ENCODE measurements at places on chromosomes 1 and 21. TPM values are rescaled to one million over a fixed set of nuclear protein-coding genes. Genes with fewer than 3 reads are reported as not detected.

The FCGR1A gene
- total RNA-seq, result not detected

The KIAA1614 gene
- 2.3 TPM for total RNA-seq

The SEMA4A gene
- 20.2 TPM for total RNA-seq

The LDLRAD1 gene
- not detected for total RNA-seq

The GOLT1A gene
- total RNA-seq, result 7.0 TPM

The CACNA1S gene
- 0.04 TPM for total RNA-seq

The SPRR1A gene
- total RNA-seq, result not detected

The C1QC gene
- not detected for total RNA-seq

The LAD1 gene
- 17.6 TPM for total RNA-seq

The IFI16 gene
- total RNA-seq, result 0.31 TPM

The TRIM46 gene
- 15.4 TPM for total RNA-seq

The RAP1GAP gene
- total RNA-seq, result 6.6 TPM

The TNFRSF8 gene
- total RNA-seq, result 26.1 TPM

The IL12RB2 gene
- total RNA-seq, result 0.31 TPM

The INAVA gene
- total RNA-seq, result 43.9 TPM

The SV2A gene
- total RNA-seq, result 42.5 TPM

The PTGFR gene
- 0.43 TPM for total RNA-seq

The C1QTNF12 gene
- total RNA-seq, result 3.0 TPM

The DNAJC28 gene
- total RNA-seq, result 5.0 TPM

The OR2AK2 gene
- total RNA-seq, result 0.35 TPM

The LCE1C gene
- not detected for total RNA-seq

The LRRC7 gene
- total RNA-seq, result not detected

The GPR161 gene
- total RNA-seq, result 11.6 TPM

The TXNIP gene
- total RNA-seq, result 29.1 TPM

The ELAVL4 gene
- 1.4 TPM for total RNA-seq

The CADM3 gene
- 4.4 TPM for total RNA-seq

The DFFB gene
- 12.6 TPM for total RNA-seq

The SRP9 gene
- total RNA-seq, result 749 TPM

The S100A5 gene
- not detected for total RNA-seq

The TAL1 gene
- not detected for total RNA-seq

The ADAMTS5 gene
- 0.47 TPM for total RNA-seq

The VWA5B1 gene
- 1.0 TPM for total RNA-seq

The GPX7 gene
- 19.8 TPM for total RNA-seq

The MRPS21 gene
- total RNA-seq, result 51.7 TPM

The FAM110D gene
- 0.24 TPM for total RNA-seq

The FAM177B gene
- total RNA-seq, result not detected

The GNAT2 gene
- 0.21 TPM for total RNA-seq

The BSDC1 gene
- total RNA-seq, result 55.8 TPM

The WNT9A gene
- total RNA-seq, result 2.0 TPM

The RAB7B gene
- total RNA-seq, result not detected

The LEFTY1 gene
- total RNA-seq, result 65.4 TPM

The AMY1C gene
- total RNA-seq, result not detected

The FHAD1 gene
- 1.9 TPM for total RNA-seq

The GJA8 gene
- not detected for total RNA-seq

The AVPR1B gene
- total RNA-seq, result not detected

The OLIG2 gene
- total RNA-seq, result 0.04 TPM

The DPT gene
- not detected for total RNA-seq

The SGIP1 gene
- total RNA-seq, result 2.4 TPM

The DNASE2B gene
- total RNA-seq, result not detected

The APP gene
- total RNA-seq, result 383 TPM

The BCAS2 gene
- total RNA-seq, result 49.9 TPM

The IPO9 gene
- total RNA-seq, result 41.1 TPM
